ENCODE measurements at places on chromosomes 7 and 10. TPM values are rescaled to one million over a fixed set of nuclear protein-coding genes. Genes with fewer than 3 reads are reported as not detected.

Gene CCNY
- 66.3 TPM for total RNA-seq

Gene OSBPL3
- total RNA-seq: 19.7 TPM

Gene TEX47
- not detected for total RNA-seq

Gene RADIL
- under 0.01 TPM for total RNA-seq

Gene TMEM273
- not detected for total RNA-seq

Gene GSTO1
- total RNA-seq: 158 TPM

Gene STYXL1
- 68.9 TPM for total RNA-seq

Gene CTBP2
- 123 TPM for total RNA-seq

Gene C1QL3
- total RNA-seq: not detected

Gene ABCA13
- 0.79 TPM for total RNA-seq

Gene OR2A1
- total RNA-seq: not detected

Gene HMX2
- total RNA-seq: not detected

Gene STK32C
- total RNA-seq: 14.6 TPM

Measured in bronchial epithelial cell (primary cell).